ENCODE measurements at places on chromosomes 5 and 9.

DNA sequence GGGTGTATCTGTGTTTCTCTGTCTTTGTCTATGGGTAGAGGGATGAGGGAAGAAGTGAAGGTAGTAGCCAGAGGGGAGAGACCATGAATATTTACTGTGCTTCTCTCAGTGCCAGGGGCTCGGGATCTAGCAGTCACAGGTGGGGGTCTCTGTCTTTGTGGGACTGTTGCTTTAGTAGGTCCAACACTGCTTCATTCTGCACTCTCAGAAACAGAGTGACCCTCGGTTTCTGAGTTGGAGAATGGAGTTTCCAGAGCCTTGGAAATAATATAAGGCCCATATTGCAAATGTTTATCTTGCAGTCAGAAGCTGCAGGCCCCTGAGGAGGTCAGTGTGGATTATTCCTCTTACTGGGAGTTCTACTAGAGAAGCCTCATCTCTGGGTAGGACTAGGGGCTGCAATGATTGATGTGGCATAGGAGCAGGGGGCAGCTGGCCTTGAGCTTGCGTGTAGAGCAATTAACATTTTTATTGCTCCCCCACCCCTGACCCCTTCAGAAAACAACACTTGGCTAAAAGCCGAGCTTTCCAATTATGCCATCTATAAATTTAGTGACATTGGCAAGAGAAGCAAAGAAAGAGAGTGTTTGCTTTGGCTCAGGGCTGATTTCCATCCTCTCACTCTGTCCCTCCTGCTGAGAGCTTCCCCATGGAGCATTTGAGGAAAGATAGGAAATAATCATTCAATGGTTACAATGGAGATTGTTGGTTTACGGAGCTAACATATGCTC, 55.0 kb upstream of the TRPC7 start:
- no peak for DNase-seq

DNA sequence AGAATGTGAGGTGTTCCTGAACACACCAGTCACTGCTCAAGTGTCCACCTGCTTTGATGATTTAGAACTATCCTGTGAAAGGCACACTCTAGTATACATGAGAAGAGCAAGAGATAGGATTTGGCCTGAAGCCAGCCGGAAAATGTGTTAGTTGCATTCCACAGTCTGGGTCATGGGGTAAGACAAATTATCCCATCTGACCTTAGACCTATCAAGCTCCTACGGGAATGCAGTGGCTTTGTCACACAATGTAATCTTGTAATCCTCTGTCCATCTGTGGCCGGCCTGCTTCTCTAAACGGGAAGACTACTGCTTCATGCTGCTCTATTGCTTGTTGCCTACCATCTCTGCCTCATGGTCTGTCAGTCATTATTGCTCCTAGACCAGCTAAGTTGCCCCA, 92.4 kb upstream of the PRRC1 start:
- no peak for DNase-seq

DNA sequence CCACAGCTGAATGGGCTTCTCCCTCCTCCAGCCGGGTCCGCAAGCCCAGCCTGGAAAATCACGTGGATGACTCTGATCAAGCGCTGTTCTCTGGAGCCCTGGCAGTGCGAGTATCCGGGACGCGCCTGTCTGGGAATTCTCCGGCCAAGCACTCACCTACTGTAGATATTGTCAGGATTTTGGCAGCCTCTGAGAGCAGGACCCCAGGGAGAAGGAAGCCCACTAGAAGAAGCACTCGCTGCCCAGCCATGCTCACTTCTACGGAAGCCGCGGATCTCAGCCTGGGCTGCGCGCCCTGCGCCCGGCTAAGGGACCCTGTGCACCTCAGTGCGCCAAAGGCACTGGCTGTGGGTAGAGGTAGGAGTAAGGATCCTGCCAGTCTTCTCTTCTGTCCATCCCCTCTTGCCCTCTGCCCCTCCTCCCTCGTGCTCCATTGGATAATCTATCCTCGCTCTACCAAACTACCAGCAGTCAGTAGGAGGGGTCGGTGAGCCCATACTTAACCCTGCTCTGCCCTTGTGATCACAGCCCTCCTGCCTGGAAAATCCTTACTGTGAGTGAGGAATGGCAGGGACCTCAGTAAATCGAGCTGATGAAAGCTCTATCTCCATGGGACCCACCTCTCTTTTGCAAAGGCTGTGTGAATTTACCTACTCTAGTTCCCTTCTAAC, at the start of gene UGT3A2:
Gene UGT3A2, minus strand, starts transcription at position 343 of the 671 bp plus-strand sequence. Its CDS starts 93 bp downstream, at position 250.
- no peak for DNase-seq

DNA sequence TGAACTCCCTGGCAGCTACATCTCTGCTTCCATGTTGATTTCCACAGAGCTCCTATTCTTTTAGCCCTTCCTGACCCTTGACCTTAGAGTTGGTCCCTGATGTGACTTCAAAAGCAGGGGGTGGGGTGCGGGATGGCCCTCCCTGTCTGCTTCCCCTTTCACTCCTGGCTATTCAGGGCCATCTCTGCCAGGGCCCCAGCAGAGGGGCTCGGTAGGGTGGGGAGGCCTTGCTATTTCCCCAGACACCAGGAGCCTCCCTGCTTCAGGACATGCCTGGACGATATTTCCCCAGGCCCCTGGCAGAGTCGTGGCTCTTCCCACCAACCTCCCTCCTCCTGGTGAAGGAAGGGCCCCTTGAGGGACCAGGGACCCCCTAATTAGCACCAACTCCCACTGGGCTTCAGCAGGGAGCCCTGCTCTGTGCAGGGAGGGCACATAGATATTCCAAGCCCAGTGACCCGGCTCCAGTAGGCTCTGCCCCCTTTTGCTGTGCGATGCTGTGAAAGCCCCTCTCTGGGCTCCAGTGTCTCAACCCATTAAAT, 17.3 kb downstream of the CORO2A start:
- DNase-seq, result no peak

DNA sequence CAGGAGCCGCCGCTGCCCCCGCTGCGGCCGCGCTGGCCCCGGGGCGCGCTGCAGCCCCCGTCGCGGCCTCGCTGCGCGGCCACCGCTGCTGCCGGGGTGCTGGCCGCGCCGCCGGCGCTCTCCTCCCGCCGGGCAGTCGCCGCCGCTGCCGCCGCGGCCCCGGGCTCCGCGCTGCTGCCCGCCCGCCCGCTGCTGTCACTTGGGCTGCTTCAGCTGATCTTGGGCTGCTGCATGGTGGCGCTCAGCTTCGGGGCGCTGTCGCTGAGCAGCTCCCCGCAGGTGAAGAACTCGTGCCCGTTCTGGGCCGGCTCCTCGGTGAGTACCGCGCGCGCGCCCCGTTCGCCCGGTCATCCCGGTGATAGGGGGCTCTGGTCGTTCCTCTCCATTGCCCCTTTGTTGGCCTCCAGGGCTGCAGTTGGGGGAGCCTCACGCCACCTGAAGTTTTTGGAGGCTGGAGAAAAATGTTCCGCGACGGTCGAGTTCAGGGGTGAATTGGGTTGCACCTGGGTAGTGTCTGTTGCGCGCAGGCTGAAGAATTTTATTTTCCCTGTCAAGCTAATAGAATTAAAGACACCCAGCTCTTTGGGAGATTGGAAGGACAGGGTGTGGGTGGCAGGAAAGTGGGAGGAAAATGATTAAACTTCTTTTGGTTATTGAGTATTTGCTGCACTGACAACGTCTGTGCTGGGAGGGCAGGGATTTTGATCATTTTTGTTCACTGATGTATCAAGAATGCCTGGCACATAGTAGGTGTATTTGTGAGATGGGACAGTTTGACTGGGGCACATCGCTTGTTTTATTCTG, 596 bp downstream of the ENTREP1 start:
- no peak for DNase-seq

GRCh38 chr5:156438076-156438475, 111.1 kb downstream of the SGCD start:
- no peak for DNase-seq

DNA sequence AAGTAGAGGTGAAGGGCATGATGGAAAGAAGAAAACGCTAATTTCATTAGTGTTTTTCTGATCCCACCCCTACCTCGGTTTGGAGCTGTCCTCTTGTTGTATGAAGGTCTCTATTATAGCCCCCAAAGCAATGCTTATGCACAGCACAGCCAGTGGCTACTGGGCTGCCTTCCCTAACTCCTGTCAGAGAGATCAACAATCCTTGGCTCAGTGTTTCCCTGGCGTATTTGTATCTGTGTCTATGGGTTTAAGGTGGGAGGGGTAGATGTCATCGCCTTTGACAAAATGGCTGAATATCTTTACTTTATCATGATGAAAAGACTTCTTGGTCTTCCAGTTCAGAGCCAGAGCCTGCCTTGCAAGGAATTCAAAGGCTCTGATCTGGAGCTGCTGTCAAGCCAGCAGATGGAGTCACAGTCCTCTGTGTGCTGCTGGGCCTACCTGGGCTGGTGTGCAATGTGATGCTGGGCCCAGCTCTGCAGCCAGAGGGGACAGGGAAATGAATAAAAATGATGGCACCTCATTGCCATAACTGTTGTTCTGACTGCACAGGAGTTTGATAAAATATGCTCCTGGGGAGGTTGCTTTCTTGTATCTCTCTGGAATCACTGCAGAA, 20.1 kb upstream of the HSPA9 start:
- DNase-seq, result no peak

DNA sequence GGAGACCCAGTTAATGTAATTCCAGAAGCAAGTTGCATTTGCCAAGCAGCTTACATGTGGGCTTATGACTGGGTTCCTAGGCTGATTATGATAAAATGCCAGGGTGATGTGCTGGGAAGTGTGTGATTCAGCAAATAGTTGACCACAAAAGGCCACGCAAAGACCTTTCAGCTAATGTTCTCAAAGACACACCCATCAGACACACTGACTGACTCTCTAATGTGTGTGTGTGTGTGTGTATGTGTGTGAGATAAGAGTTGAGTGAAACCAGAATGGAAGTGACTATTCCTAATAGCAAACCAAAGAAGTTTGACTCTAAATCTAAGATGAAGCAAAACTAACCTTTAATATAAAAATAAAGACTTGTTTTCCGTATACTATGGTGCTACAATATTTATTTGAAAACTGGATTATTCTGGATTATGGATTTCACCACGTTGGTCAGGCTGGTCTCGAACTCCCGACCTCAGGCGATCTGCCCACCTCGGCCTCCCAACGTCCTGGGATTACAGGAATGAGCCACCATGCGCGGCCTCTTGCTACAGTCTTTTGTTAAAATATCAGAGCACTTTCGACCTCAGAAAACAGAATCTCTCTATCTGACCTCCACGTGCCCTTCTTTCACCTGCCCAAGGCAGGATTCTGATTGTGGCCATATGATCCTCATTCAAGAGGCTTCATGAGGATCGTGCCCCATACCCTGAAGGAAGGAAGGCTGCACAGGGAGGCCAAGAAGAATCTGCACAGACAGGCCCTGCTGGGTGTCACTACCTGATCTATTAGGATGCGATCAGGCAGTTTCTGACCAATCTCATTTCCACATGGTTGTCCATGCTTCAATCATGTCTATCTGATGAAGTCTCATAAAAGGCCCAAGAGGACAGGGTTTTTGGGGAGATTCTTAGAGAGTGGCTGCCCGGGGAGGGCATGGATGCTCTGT, 75.6 kb downstream of the USP20 start:
- peak; percentile 52 for DNase-seq

DNA sequence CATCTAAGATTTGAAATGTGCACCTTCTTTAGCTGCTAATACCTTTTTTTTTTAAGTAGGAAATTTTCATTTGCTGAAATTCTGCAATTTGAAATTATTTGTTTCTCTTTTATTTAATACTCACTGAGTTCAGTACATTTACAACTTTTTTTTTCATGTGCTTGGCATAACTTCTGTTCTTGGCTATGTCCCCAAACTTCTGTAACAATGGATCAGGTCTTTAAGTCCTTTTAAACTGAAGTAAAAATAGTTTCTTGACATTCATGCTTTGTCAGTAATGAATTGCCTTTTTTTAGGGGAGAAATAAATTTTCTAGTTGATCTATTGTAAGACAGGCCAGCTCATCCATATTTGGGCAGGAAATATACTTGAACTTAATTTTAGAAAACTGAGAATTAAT, 41.5 kb downstream of the EDIL3 start:
- DNase-seq, result no peak

DNA sequence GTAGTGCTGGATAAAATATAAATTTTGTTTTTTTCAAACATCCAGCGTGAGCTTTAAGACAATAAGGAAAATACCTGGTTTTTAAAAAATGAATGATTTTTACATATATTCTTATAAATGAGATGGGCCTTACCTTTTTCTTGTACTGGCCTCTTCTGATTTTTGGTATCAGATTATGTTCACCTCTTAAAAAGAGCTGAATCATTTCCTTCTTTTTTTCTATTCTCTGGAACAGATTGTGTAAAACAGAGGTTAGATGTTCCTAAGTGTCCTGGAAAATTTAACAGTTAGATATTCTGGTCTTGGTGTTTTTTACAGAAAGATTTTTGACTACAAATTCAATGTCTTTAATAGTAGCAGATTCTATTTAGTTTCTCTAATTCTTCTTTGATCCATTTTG, 74.6 kb downstream of the NDUFAF2 start:
- no peak for DNase-seq

- DNase-seq, result peak; percentile 12
Observed at GRCh38 chr5:90055831-90056328, 353.7 kb downstream of the CETN3 start.

DNA sequence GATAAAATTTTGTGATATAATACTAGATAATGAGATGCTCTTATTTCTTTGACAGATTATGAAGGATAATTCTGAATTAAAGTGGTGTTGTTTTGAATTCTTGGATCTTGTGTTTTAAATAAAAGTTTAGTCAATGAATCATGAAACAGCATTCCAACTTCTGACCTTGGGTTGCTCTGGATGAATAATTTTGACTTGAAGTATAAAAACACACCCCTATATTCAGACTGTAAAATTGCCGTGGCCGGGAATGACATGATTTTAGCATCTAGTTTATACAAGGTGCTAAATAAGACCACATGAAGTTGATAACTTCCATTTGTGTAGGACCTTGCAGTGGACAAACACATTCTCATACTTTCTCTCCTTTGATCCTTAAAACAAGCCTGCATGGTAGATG, 67.2 kb upstream of the DAP start:
- DNase-seq, result no peak

- no peak for DNase-seq
Observed at GRCh38 chr5:139404484-139404840, 573 bp upstream of the SPATA24 start.

GRCh38 chr5:42919600-42919999, 107.9 kb upstream of the SELENOP start:
- no peak for DNase-seq

DNA sequence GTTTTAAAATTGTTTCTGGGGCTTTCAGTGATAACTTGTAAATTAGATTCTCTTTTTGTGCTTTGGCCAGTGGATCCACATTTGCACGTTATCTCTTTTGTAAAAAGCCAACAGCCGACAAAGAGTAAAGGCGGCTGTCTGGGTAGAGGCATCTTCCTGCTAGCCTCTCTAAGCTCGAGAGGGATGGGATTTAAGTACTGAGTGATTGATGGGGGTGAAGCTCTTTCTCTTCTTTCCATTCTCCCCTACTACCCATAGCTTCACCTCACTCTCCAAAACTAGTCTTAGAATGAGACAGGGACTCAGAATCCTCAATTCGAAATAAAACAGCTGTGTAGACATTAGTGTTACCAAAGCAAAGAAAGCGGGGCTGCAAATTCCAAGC, 3.4 kb downstream of the PBX3 start:
- DNase-seq, result no peak

DNA sequence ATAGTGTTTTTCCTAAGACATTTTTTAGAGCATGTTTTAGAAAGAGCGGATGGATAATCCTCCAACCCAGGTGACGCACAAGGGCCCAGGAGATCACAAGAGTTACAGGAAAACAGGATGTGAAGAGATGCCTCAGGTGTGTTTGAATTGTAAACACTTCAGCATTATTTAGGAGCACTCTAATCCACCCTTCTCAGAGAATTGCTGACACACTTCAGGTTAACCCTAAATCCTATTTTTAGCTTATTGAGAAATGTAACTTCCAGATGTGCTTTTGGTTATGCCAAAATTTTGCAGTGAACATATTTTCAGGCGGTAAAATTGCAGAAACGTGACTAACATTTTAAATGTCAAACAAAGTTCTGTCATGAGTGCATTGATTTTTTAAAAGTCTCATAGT, 755.4 kb upstream of the CTNND2 start:
- DNase-seq, result no peak
